ENCODE measurements at places on chromosomes 5 and 9.

- no peak for DNase-seq
Observed at GRCh38 chr5:132228241-132229035, 785 bp upstream of the P4HA2 start.

DNA sequence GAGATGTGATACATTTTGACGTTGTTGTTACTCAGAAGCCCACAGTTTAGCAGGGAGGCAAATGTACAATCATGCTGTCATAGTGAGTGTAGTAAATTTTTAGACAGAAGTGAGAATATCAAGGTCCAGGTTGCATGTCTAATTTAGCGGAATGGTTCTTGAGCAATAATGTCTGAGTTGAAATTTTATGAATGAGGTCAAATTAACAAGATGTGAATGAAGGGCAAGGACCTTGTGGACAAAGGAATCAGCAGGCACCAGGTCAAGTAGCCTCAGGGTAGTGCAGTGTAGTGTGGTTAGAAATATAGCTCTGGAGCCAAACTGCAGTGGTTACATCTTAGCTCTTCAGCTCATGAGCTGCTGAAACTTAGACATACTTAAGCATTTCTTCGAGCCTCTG lies 36.2 kb downstream of the TNFSF8 start:
- DNase-seq: no peak

GRCh38 chr9:135772702-135773493 lies 70.9 kb downstream of the KCNT1 start:
- no peak for DNase-seq

DNA sequence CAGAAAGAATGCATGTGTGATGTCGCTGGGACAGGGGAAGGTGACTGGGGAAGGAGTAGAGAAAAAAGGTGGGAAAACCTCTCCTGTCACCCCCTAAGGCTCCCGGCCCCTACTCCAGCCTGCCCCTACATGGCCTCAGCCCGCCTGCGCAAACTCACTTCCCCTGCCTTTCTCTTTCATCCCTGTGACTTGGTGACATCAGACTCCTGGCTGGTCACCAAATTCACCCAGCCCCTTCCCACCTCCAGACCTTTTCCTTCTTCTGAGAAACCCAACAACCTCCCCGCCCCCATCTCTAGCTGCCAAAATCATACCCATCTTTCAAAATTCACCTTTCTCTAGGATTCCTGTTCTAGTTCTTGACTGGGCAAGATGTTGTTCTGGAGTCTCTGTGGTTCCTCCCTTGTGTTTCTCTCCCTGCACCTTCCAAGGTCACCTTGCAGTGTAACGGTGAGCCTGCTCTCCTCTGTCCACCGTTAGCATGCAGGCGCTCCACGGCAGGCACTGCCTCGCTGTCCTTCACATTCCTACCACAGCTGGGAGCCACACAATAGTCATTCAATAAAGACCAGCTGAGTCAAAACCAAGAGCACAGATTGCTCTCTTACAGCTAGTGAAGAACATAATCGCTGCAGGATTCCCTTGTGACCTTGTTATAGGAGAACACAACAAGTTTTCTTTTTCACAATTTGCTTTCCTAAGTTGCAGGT lies 134.5 kb downstream of the FANCC start:
- no peak for DNase-seq

GRCh38 chr5:123874600-123875201 lies 362.7 kb downstream of the CSNK1G3 start:
- DNase-seq: no peak

GRCh38 chr5:102959055-102959454 lies 160.9 kb downstream of the GIN1 start:
- peak; percentile 82 for DNase-seq

GRCh38 chr5:147055850-147056566 lies 177.5 kb upstream of the PPP2R2B start:
- DNase-seq: no peak

GRCh38 chr5:173542964-173543363 lies 73.5 kb downstream of the BOD1 start:
- DNase-seq: no peak

DNA sequence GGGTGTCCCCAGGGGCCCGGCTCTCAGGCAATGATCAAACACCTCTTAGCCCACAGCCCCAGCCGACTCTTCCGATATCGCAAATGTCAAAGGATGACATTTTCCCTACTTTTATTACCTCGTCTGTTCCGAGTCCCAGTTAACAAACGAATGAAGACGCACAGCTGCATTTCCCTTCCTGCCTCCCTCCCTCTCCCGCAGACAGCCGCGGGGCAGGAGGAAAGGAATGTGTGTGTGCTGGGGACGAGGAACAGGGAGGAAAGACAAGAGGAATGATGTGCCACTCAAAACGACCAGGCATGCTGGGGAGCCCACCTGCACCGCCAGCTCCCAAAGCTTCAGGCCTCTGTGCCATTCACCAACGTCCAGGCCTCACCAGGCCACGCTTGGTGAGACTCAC lies 125.9 kb upstream of the SARDH start:
- no peak for DNase-seq

GRCh38 chr9:125428060-125428901 lies 166.7 kb downstream of the GAPVD1 start:
- DNase-seq: no peak

- DNase-seq: no peak
Observed at GRCh38 chr9:36031774-36032555, 4.7 kb upstream of the RECK start.

DNA sequence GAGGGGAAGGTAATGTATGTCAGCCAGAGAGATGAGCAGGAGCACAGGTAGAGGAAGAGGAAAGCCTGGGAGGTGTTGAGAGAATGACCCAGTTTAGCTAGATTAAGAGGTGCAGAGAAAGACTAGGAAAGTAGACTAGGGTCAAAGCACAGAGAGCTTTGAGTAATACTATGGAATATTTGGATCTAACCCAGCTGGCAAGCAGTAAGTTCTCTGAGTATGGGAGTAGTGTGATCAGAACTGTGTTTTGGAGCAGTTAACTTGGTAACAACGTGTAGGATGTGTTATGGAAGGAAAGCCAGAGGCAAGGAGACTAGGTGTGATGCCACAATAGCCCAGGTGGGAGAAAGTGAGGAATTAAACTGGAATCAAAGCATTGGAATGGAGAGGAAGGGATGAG lies 84.9 kb upstream of the PTGER4 start:
- no peak for DNase-seq

- DNase-seq: no peak
Observed at GRCh38 chr5:98825582-98826375, 52.3 kb downstream of the RGMB start.

- no peak for DNase-seq
Observed at GRCh38 chr9:134968011-134968822, 50.5 kb upstream of the FCN1 start.

DNA sequence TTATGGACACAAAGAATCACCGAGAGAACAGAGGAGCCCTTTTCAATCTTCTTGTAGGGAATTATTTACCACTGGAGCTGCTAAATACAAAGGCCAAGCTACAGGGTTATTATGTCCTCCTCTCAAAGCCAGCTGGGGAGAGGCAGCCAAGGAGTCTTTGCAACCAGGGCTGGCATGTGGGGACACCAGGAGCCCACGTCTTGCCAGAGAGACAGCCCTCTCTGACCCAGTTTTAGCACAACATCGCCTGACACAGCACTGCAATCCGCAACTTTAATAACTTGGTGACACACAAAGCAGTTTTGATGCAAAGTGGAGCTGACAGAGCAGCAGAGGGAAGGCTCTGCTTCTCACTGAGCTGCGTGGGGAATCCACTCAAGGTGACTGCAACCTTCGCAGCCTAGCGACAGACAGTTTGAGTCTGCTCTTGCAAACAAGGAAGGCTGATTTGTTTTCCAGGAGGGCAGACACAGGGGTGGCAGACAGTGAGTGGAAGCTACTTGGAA lies 33.6 kb downstream of the TLR4 start:
- DNase-seq: no peak

GRCh38 chr9:38232895-38233294 lies 159.6 kb upstream of the ALDH1B1 start:
- no peak for DNase-seq

GRCh38 chr9:126516936-126517832 lies 96.5 kb upstream of the LMX1B start:
- DNase-seq: peak; percentile 23

- DNase-seq: peak; percentile 37
Observed at GRCh38 chr9:91905991-91906469, 44.0 kb downstream of the ROR2 start.

DNA sequence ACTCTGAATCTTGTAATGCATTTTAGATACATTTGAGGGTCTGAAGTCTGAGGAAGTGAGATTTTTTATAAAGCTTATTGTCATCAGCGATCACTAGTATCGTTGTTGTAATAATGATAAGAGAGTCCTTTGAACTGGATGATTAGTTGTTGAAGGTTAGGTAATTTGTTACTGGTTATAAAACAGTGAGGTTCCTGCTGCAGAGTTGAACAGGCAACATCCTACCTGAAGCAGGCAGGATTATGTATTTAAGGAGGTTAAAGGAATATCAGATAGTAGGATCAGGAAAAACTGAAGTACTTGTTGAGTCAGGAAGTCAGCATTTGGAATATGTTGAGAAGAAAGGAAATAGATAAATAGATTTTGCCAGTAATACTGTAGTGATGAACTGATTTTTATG lies 106.7 kb downstream of the VPS13A start:
- DNase-seq: no peak

DNA sequence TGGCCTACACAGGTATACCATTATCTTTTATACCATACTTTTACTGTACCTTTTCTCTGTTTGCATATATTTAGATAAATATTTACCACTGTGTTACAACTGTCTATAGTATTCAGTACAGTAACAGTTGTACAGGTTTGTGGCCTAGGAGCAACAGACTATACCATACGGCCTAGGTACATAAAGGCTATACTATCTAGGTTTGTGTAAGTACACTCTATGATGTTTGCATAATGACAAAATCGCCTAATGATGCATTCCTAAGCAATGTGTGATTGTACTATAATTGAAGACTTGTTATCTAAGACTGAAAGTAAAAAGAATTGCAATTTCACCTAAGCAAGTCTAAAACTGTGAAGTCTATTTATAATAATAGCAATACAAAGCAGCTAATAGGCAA lies 3.9 kb downstream of the C9orf72 start:
- peak; percentile 15 for DNase-seq

DNA sequence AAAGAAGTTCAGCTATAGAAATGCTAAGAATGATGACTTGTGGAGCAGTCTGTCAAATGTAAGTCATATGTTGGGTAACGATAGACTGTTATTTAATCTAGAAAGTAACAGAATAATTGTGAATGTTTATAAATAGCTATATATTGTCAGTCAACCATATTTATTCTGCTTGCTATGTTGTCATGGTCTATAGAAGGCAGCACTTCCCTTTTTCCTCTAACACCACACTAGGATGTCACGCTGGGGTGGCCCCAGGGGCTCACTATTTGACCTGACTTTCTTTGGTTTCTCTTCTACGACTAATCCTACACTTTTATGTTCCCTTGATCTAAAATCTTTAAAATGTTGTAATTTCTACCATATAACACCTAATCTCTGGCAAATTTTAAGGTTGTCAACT lies 20.5 kb downstream of the ERAP2 start:
- no peak for DNase-seq

DNA sequence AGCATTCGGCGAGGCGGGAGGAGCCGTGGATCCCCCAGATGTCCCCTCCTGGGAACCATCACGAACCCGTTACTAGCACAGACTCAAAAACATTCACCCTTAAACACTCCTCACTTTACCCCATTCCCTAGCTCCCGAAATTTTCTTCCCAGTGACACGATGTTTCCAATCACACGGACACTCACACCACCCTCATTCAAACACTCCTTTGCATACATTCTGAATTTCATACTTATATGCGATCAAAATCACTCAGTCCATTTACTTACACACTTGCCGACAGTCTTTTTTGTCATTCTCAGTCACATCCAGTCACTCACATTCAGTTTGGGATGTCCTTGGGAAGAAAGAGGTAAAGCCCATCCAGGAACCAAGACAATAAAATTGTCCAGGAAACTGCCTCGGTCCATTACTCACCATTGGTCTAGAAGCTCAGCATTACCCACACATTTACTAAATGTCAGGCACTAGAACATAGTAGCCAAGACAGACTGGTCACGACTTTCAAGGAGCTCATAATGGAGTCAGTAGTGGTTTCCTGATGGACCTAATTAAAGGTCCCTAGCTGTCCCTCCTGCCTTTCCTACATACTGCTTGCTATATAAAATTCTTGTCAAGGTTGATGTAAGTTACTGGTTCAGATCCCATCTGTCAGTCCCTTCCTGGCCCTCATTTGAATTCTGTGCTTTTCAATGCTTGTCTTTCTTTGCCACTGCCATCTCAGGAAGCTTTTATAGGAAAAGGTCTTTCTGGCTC lies 574 bp downstream of the SLC35A4 start:
- no peak for DNase-seq

DNA sequence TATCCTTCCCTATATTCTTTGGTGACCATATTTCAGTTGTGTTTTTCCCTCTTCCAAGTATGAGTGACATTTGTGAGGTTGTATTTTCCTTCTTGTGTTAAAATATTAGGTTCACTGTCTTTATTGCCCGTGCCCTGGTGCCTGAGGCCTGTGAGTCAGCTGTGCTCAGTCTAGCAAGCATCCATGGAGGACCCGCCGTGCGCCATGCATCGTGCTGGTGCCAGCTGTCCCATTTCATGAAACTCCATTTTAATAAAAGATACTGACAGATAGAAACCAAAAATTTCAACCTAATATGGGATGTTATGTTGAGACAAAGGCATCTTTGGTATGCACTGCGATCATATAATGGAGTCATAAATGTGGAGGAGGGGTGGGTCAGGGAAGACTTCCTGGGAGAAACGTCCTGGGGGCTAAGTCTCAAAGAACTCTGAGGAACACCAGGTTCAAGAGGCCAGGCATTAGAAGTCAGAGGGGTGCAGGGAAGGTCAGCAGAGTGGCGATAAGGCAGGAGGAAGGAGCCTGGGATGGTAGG lies 34.0 kb upstream of the FGF1 start:
- DNase-seq: no peak

DNA sequence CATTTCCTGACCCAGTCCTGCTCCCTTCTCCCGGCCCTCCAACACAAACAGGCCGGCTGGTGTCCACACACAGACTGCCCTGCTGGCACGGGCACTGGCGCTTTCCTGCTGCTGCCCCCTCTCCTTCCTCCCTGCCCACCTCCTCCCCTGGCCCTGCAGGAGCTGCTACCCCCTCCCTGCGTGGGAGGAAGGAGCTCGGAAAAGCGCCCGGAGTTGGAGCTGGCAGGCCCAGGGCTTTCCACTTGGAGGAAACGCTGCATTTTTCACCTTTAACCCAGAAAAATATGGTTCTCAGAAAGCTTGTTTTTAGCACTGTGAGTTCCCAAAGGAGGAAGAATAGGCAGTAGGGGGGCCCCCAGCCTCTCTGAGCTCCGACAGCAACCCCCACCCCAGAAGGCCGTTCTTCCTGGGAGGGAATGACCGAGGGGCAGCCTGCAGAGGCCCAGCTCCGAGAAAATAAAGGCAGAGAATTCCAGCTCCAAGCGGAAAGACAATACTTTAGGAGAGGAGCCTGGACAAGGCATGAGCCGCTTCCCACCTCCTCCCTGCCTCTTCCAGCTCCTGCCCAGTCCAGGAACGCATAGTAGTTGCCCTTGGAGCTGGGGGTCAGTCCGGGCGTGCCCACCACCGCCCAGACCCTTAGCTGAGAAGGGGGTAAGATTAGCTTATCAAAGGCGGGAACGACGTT lies 88.9 kb downstream of the LIFR start:
- DNase-seq: no peak
